ENCODE measurements at places on chromosomes 7 and 10. TPM values are rescaled to one million over a fixed set of nuclear protein-coding genes. Genes with fewer than 3 reads are reported as not detected.
A peak's percentile ranks its signal among the peaks of the same experiment; 100 is the strongest.

GJC3 gene
- 0.11 TPM for total RNA-seq

CPA5 gene
- total RNA-seq = not detected

FOXI2 gene
- not detected for total RNA-seq

DNA sequence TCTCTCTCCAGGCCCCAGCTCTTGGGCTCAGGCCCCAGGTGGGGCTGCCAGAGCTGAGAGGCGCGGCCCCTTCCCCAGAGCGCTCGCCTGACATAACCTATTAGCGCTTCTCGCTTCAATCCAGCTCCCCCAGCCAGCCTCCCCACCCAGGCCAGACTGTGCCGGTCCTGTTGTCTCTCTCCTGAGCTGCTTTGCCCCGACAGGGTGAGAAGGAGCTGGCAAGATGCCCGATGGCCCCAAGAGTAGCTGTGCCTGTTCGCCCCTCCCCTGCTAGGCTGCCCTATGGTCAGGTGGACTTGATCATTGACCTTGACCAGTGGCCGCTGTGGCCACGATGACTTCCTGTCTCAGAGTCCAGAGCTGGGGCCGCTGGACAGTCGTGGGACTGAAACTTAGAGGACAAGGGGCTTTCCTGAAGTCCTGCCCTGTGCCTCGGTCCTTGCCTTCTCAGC is 9.1 kb downstream of the TMEM270 start:
- no peak for DNase-seq

DNA sequence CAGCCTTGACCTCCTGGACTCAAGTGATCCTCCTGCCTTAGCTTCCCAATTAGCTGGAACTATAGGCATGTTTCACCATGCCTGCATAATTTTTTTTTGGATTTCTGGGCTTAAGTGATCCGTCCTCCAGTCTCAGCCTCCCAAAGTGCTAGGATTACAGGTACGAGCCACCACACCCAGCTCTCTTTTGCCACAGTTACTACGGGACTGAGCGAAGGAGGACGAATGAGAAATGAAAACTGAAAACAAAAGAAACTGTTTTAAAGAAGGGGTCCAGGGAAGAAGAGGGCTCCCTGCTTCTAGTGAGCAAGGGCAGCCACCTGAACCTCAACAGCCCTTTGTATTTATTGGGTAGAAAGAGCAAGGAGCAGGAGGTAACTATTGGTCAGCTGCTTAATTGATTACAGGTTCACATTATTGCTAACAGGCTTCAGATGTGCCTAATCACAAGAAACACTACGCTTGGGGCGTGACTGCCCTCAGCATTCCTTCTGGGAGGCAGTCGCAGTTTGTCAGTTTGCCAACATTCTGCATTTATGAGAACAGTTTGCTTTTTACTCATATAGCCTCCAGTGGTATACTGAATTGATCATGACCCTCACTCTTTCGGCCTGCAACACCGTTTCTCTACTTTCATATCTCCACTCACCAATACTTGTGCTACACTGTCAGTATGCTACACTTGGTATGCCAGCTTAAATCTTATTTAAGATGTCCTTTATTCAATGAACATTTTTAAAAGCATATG is 676.8 kb downstream of the DNAJB9 start:
- DNase-seq = peak; percentile 39

- peak; percentile 79 for DNase-seq
Observed at GRCh38 chr10:30433730-30434272, at the start of gene MAP3K8. MAP3K8 (plus strand) TSS chr10:30434184; CDS start chr10:30438939, 4,755 bp downstream.

DNA sequence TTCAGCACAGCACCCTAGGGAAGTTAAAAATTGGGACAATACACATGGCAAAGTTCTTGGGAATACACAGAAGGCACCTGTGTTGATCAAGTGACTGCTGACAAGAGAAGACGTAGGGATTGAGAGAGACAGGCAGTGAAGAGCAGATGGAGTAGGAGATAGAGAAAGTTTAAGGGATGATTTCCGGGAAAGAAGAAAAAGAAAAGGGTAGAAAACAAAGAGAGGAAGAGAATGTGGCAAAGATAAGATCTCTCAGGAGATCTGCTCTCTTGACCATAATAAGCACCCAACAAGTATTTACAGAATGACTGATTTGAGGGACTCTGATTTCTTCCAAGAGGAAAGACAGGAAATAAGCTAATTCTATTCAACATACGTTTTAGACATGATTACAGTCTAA is 15.1 kb upstream of the RALA start:
- DNase-seq = no peak

DNA sequence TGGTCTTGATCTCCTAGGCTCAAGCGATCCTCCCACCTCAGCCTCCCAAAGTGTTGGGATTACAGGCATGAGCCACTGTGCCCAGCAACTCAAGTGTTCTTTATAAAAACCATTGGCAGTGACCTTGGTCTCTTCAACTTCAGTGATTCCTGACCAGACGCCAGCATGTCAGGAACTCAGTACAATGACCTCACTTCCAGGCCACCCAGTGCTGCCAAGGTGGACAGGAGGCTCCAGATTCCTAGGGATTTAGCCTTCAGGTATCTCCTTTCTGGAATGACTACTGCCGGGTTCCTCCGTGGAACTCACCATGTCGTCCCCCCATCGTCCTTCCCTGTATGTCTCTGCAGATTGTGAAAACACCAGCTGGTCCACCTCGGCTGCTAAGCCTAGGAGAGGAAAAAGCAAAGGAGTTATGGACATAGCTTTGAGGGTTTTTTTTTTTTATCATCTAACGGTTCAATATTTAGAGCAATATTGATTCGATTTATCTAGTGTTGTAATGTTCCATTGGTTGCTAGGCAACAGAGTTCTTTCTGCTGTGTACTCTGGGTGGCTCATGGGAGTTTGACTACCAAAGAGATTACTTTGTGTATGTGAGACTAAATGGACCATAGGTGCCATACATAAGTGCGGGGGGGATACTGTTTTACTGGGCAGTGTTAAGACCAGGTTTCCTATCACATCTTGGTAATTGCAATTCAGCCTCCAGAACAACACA is 425.8 kb upstream of the AUTS2 start:
- DNase-seq = no peak

DNA sequence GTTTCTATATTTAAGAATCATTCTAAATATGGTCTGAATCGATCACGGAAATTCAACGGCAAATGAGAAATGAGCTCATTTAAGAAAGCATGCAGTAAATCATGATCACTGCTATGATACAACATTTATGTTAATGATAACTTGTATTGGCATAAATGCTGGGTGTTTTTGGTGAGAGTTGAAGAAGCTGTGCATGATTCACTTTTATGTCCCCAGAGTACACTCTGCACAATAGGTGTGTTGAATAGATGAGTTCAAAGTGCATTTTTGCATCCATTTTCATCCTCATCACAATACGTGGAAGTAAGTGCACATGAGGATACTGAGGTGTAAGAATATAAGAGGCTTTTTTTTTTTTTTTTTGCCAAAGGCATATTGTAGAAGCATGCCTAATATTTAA is 169.3 kb downstream of the PPP1R17 start:
- no peak for DNase-seq

GRCh38 chr10:101280511-101280910 is 51.2 kb upstream of the LBX1 start:
- no peak for DNase-seq
